Right ventricle myocardium superior (tissue), 1 donor: ENCODE measurements at places on chromosomes 12 and 14. TPM values are rescaled to one million over a fixed set of nuclear protein-coding genes. Genes with fewer than 3 reads are reported as not detected.

ZNF10 gene
- total RNA-seq: 5.2 TPM

TAS2R8 gene
- not detected for total RNA-seq

DNAI7 gene
- 1.7 TPM for total RNA-seq

KCNK10 gene
- not detected for total RNA-seq

SIX1 gene
- total RNA-seq: not detected

POTEG gene
- not detected for total RNA-seq

TMTC1 gene
- total RNA-seq: 29.1 TPM

TAS2R13 gene
- total RNA-seq: 0.27 TPM

GRCh38 chr14:73465823-73466532, 7.6 kb upstream of the NUMB start:
- DNase-seq: no peak

GRCh38 chr14:91088585-91089235, 25.2 kb upstream of the DGLUCY start:
- no peak for DNase-seq

DNA sequence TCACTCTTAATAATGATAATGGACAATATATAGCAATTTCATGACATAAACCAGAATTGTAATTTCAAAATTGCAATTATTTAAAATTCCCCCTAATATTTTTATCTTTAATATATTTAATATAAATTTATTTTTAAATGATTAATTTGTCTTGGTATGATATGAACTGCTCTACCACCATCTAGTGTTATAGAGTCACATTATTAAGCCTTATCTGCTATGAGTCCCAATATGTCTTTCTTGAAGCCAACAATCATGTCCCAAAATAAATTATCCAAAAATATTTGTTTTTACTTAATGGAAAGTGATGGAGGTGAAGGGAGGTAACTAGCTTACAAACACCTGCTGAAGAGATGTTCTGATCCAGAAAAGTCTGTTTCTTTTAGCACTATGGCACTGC, 151.4 kb downstream of the KCNC2 start:
- DNase-seq: no peak

DNA sequence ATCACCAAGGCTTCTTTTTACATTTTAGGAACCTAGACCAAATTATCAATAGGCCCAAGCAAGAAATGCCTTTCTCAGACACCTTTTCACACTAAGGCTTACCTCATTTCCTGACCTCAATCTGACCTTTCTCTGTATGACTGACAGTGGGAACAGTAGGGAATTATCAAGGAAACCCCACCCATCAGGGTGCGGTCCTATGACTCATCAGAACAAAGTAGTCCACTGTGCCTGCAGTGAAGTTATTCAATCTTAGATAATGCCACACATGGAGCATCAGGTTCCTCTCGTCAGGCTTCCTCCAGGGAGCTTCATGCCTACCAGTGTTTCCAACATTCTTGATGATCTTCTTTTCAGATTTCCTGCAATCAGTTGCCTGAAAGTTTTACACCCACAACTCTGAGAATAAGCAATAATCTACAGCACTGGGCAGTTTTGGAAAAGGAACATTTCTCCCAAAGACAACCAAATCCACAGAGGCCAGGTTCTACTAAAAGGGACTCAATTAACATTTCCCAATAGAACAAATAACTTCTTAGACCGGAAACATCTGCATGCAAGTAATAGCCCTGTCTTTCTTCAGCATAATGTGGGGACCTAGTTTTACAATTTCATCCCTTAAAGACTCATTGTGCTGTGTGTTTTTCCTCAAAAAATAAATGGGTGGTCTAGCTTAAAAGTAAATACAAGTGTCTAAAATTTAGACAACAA, 35.9 kb upstream of the TMTC2 start:
- no peak for DNase-seq

DNA sequence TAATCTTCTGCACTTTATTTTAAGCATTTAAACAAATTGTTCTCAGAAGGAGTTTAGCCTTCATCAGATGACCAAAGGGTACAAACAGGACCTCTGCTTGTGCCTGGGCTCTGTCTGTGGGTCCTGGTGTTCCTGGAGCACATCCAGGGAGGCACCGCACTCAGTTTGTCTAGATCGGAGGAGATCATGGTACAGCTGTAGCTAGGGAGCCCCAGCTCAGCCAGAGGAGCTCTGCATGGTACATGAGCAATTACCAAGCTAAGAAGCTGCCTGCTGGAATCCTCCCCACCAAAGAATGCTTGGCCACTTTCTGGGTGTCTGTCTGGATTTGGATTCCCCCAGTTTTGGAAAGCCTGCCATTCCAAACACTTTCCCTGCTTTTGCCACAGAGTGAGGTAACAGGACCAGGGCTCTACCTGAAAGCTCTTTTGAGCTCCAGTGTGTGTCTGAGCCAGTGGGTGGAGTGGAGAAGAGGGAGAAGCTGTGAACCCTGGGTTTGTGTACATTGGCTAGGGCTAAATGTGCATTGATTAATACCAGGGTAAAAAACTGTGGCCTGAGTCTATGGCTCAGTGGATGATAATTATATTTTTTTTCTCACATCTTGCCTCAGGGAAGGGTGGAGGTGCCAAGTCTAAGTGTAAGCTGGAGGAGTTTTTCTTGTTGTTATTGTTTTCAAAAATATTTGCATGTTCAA, 163.7 kb upstream of the IGF1 start:
- no peak for DNase-seq

DNA sequence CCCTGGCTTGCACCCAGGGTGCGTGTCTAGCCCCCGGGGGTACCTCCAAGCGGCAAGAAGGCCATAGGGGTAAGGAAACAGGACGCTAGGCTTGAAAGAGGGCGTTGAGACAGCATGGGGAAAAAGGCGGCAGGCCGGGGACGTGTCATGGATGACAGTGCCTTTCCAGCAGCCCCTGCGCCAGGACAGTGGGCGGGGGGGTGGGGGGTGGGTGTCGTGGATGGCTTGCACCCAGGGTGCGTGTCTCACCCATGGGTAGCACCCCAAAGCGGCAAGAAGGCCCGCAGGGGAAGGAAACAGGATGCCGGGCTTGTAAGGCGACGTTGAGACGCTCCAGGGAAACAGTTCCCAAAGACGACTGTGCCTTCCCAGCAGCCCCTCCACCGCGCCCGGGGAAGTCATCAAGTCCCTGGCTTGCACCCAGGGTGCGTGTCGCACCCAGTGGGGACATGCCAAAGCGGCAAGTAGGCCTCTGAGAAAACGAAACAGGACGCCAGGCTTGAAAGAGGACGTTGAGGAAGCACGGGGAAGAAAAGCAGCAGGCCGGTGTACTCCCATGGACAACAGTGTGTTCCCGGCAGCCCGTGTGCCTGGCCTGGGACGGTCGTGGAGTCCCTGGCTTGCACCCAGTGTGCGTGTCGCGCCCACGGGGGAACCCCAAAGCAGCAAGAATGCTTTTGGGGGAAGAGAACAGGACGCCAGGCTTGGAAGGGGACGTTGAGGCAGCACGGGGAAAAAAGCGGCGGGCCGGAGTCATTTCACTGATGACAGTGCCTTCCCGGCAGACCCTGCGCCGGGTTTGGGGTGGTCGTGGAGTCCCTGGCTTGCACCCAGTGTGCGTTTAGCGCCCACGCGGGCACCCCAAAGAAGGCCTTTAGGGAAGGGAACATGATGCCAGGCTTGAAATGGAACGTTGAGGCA, 163.5 kb upstream of the ALG10B start:
- DNase-seq: no peak

- no peak for DNase-seq
Observed at GRCh38 chr12:94025068-94025467, 123.3 kb upstream of the PLXNC1 start.

- DNase-seq: no peak
Observed at GRCh38 chr14:51732494-51733112, 80.9 kb downstream of the FRMD6 start.

- DNase-seq: no peak
Observed at GRCh38 chr14:76289276-76289675, 86.7 kb upstream of the ESRRB start.

DNA sequence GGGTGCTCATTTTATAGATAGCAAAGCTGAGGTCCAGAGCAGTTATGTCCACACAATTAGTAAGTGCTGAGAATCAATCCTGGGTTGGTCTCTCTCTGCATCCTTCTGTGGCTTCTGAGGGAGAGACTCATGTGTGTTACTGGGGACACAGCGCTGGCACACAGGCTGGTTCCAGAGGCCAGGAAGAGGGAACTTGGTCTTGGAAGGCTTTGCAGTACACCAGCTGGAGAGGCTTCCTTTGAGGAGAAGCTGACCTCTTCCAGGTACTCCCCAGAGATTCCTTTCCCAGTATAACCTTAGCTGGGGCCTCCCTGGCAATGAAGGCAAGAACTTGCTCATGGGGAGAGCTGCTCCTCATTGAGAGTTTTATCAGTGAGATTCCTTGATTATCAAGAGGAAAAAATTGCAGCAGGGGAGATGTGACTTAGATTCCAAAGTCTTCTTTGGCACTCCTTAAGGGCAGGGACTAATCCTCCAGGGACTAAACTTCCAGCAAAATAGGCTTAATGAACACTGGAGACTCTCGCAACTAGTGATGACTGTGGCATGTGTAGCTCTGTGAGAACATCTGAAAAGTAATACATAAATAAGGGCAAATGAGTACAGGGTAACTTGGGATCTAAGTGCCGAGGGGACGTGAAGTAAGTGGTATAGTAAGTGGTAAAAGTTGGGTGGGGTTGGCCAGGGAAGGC, 13.9 kb upstream of the KRT80 start:
- peak; percentile 23 for DNase-seq

- no peak for DNase-seq
Observed at GRCh38 chr14:89922031-89922907, 32.3 kb downstream of the EFCAB11 start.

DNA sequence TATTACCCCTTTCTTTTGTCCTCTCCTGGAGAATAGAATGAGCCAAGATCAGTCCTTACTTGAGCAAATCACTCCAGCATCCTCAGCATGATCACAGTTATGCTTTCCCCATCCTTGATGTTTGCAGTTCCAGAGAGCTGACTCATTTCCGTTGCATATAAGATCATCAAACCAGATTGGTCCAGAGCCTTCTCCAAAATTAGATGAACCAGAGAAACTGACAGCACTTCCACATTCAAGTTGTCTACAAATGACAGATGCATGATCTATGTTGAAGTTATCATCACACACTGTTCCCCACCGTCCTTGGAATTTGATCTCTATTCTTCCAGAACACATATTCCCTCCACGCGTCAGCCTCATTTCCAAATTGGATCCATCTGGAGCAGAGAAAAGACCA, 4.8 kb downstream of the CD163 start:
- no peak for DNase-seq

- DNase-seq: no peak
Observed at GRCh38 chr14:43525658-43526057, 981.4 kb downstream of the FSCB start.

DNA sequence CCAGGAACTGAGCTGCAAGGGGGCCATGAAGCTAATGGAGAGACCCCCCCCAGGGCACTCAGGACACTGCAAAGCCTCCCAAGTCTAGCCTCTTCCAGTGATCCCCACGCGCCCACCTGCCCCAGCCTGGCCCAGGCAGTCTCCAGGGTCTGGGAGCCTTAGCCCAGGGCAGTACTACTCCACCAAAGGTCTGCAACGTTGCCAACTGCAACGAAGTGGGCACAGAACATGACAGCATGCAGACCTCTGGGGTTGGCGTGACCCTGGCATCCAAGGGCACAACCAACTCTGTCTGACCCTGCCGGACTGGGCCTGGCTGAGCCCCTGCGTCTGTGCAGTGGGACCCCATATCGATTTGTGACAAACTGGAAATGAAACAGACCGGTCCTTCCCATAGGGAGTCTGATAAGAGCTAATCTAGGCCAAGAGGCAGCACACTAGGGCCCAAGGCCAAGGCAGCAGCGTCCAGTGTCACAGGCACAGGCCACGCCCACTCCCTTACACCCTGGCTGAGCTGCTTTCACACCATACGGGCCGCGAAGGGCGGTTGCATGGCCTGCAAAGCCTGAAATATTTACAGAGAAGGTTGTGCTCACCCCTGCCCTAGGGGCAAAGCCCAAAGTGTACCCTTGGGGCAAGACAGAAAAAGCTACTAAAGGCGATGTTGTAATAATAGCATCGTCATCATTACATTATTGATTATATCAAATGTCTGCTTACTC, 76.7 kb downstream of the NCOR2 start:
- peak; percentile 95 for DNase-seq
